RPMI7951 (cell line): ENCODE measurements at places on chromosomes 16 and 17. TPM values are rescaled to one million over a fixed set of nuclear protein-coding genes. Genes with fewer than 3 reads are reported as not detected.

BAIAP3 gene
- total RNA-seq, result 1.2 and 2.4 TPM in 2 replicates

ITGAX gene
- not detected in 2 replicates for total RNA-seq

DNAAF1 gene
- not detected in 2 replicates for total RNA-seq

PROCA1 gene
- 1.1 and 1.3 TPM in 2 replicates for total RNA-seq

CCDC154 gene
- not detected in 2 replicates for total RNA-seq

TEX14 gene
- total RNA-seq, result not detected in 2 replicates

CES3 gene
- 0.10 TPM in 1 of 2 replicates, not detected in the other for total RNA-seq

EIF1 gene
- total RNA-seq, result 43.2 and 47.6 TPM in 2 replicates

NPIPB8 gene
- total RNA-seq, result not detected in 2 replicates

EPOP gene
- total RNA-seq, result 1.7 and 1.8 TPM in 2 replicates

CCL8 gene
- not detected in 2 replicates for total RNA-seq

SOX8 gene
- 0.10 TPM in 1 of 2 replicates, not detected in the other for total RNA-seq

SHISA9 gene
- total RNA-seq, result 0.10 and 0.12 TPM in 2 replicates
